ENCODE measurements at places on chromosomes 2 and 18.
A peak's percentile ranks its signal among the peaks of the same experiment; 100 is the strongest.

- no peak for DNase-seq
These were observed 31.5 kb upstream of the ATIC start for GRCh38 chr2:215280326-215280725.

DNA sequence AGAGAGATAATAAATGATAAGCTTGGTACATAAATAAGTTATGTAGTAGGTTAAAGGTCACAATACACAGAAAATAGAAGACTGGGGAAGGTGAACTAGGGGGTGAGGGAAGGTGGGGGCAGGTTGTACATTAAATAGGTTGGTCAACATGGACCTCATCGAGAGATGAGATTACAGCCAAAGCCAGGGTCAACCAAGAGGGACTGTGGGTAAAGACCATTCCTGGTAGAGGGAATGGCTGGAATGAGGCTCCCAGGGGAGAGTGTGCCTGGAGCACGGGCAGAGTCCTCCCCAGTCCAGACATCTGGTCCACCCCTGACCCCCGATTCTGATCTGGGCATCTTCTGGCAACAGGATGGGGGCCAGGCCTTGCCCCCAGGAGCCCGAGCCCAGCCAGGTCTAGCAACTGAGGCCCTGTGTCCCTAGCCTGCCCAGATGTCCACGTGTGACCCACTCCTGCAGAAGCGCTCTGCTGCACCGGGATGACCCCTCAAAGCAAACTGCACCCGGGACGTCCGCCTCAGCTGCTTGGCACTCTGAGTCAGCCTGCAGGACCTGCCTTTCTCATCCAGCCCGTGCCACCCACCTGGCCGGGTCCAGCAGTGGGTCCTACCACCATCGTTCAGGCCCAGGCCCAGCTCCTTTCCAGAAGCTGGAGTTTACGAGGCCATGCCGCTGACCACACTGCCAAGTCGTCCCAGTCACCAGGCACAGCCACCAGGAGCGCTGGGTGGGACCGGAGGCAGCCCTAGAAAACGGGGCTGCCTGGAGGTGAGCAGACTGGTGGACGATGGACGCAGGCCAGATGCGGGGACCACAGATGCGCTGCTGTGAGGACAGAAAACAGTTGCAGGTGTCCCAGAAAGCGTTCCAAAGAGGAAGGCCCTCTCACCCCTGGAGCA, 56.2 kb upstream of the ID2 start:
- no peak for DNase-seq

- DNase-seq = no peak
These were observed 15.1 kb downstream of the CLIP4 start for GRCh38 chr2:29130295-29130694.

GRCh38 chr2:29583104-29583503, 338.3 kb downstream of the ALK start:
- DNase-seq = no peak

DNA sequence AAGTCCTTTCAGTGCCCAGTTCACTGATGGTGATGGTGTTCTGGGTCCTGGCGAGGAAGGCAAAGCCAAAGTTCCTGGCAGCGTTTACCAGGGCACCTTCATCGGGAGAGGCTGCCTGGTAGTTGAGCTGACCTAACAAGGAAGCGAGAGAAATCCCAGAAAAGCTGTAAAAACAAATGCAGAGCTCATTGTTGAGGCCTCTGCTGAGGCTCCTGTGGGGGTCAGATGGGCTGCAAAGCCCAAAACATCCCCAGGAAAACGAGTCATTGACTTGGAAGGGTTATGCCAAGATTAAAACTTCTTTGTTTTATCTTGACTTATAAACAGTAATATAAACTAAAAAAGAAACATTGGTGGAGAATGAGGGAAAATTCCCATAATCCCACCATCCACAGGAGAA, 53.3 kb upstream of the NARS1 start:
- DNase-seq = no peak

- no peak for DNase-seq
These were observed 21.7 kb downstream of the CHST10 start for GRCh38 chr2:100395532-100396350.

- no peak for DNase-seq
These were observed 321.1 kb downstream of the PIK3C3 start for GRCh38 chr18:42275949-42276730.

DNA sequence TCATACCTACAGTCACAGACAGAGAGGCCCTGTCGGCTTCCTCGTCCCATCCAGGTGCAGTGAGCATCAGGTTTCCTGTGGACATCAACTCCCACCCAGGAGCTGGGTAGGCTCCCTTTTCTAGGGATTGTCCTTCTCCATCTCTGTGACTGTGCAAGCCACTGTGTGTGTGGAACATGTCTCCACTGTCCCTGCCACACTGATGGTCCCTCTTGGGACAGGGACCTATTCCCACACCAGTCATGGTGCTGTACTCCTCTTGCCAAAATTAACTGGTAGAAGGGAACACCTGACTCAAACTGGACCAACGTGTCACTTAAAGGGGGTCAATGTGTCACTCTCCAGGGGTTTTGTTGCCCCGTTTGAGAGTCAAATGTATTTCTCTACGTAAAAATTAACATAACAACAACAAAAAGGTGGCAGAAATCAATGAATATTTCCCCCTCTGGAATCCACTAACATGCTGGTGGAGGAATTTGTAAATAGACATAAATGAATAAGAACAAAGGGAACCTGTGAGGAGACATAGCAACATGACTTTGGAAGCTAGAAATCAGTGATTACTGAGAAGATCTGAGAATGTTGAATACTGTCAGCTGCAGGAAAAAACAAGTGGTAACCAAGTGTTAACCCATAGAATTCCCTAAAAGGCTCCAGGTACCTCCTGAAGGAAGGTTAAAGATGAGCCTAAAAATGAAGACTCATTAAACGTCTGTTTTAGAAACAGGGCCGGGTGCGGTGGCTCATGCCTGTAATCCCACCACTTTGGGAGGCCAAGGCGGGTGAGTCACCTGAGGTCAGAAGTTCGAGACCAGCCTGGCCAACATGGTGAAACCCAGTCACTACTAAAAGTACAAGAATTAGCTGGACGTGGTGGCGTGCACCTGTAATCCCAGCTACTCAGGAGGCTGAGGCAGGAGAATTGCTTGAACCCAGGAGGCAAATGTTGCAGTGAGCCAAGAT, 40.4 kb downstream of the SH2D6 start:
- no peak for DNase-seq

GRCh38 chr2:36238106-36238505, 117.5 kb upstream of the CRIM1 start:
- DNase-seq = no peak

GRCh38 chr2:197134206-197134605, 176.4 kb downstream of the ANKRD44 start:
- no peak for DNase-seq

DNA sequence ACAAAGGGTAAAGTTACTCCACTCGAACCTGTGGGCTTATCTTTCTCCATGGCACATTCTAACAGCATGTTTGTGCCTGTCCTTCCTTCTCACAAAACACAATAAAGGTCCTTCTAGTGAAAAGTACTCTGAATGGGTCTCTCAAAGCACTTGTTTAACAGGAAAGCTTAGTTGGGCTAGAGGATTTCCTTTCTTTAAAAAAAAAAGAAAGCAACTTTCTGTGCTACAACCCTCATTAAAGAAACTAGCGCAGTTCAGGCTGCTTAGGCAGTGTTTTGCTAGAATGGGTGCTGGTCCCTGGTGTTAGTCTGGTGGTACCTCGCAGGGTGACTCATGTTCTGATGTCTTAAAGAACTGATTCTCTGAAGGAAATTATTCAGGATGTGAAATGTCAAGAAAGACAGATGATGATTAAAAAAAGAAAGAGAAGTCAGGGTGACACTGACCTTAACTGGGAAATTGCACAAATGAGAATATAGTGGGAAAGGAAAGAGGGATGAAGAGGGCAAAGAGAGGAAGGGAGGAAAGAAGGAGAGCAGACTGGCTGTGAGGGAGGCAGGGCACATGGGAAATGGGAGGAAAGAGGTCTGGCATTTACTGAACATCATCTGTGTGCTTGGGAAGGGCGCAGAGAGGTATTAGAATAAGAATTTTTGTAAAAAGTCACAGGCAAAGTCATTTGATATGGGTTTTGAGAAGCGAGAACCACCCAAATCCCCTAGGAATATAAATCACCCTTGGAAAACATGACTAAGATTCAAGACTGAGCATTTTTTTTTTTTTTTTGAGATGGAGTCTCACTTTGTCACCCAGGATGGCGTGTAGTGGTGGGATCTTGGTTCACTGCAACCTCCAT, 74.9 kb downstream of the ATP8B1 start:
- no peak for DNase-seq

GRCh38 chr2:240595381-240596079, 9.0 kb downstream of the CAPN10 start:
- DNase-seq = no peak

DNA sequence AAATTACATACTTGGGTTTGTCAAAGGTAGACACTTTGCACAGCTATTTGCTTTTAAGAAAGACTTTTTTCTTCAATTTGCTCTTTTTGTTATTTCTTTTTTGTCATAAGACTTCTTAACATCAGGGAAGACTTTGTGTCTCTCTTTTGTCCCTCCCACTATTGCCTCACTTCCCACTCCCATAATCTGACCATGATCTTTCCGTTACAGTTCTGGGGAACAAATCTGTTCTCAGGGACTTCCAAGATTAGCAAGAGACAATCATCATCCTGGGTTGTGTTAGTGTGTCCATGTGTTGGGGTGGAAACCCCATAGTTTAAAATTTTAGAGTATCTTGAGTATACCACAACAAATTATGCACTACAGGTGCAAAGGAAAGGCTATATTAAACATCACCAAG, 75.3 kb downstream of the REV1 start:
- no peak for DNase-seq

DNA sequence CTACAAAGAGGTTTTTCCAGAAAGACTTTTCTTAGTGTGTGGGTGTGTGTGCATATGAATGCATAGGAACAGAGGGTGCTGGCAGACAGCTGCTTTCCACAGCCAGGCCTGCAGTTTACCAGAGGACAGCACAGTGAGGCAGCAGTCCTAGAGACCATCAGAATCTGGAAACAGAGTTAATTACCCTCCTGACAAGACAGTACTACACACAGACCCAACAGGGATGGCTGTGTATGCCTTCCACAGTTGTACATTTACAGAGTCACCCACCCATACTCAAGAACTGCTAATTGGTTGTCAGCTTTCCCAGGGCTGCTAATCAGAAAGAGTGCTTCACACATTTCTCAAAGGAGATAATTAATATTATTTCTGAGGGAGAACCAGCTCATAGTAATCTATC, 104.7 kb downstream of the FEZ2 start:
- peak; percentile 31 for DNase-seq

DNA sequence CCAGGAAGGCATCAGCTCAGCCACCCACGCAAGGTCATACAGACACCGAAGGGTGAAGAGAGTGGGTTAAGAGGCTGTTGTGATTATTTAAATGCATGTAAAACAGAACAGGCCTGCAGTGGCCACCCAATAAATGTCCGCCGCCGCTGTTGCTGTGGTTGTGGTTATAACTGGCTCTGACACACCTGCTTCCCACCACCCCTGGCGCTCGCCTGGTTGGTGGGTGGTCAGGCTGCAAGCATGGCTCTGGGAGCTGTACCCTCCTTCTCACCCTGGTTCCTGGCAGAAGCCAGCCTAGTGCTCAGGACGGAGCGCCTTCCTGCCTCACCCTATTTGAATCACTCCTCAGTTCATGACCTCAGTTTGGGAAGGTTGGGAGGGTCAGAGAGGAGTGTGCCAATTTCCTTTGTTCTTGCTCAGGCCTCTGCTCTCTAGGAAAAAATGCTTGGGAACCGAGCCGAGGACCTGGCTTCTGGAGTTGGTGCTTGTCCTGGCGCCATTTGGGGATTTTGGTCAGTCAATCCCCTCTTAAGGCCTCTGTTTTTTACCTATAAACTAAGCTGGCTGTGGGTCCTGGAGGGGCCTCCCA, 5.3 kb upstream of the CRYBA2 start:
- DNase-seq = no peak

- no peak for DNase-seq
These were observed 13.1 kb downstream of the HS6ST1 start for GRCh38 chr2:128305555-128306080.

- DNase-seq = no peak
These were observed 21.9 kb downstream of the TRABD2A start for GRCh38 chr2:84858937-84859336.

DNA sequence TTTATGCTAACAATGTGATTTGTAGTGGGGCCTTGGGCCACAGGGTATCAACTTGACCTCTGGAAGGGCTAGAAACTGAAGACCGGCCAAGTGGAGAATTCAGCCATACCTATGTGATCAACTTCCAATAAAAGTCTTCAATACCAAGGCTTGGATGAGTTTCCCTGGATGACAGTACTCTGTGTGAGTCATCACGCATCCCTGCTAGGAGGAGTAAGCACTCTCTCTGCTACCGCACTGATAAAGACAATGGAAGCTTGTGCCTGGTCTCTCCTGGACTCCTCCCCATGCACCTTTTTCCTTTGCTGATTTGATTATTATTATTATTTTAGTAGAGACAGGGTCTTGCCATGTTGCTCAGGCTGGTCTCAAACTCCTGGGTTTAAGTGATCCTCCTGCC, 58.1 kb downstream of the SKA1 start:
- no peak for DNase-seq

- DNase-seq = no peak
These were observed 413.8 kb upstream of the SLC14A2 start for GRCh38 chr18:45201489-45201888.

DNA sequence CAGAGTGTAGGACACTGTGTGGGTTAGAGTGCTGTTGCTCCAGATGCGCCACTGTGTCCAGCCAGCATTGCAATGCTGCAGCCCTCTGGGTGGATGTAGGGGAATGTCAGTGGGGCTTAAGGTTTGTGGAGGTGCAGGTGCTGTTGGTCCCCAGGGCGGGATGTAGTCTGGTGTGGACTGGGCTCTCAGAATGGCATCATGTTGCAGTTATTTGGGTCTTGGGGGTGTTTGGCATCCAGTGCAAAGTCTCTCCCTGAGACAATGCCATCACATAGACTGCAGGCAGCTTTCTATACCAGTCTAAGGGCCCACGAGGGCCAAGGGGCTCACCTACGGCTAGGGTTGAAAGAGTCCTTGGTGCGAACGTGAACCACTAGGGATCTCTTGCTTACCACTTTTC, 275.3 kb downstream of the SOX11 start:
- no peak for DNase-seq

GRCh38 chr2:137893145-137893544, 71.1 kb upstream of the HNMT start:
- DNase-seq = no peak

Measured in occipital lobe (tissue), 3 donors.